ENCODE measurements at places on chromosomes 4 and X.

- DNase-seq: no peak
These were observed 1628.2 kb upstream of the ADGRL3 start for GRCh38 chr4:59571805-59572430.

GRCh38 chr4:120761070-120761469 is 161.5 kb downstream of the PRDM5 start:
- DNase-seq: no peak

- no peak for DNase-seq
These were observed 129.8 kb upstream of the SLC34A2 start for GRCh38 chr4:25525896-25526295.

DNA sequence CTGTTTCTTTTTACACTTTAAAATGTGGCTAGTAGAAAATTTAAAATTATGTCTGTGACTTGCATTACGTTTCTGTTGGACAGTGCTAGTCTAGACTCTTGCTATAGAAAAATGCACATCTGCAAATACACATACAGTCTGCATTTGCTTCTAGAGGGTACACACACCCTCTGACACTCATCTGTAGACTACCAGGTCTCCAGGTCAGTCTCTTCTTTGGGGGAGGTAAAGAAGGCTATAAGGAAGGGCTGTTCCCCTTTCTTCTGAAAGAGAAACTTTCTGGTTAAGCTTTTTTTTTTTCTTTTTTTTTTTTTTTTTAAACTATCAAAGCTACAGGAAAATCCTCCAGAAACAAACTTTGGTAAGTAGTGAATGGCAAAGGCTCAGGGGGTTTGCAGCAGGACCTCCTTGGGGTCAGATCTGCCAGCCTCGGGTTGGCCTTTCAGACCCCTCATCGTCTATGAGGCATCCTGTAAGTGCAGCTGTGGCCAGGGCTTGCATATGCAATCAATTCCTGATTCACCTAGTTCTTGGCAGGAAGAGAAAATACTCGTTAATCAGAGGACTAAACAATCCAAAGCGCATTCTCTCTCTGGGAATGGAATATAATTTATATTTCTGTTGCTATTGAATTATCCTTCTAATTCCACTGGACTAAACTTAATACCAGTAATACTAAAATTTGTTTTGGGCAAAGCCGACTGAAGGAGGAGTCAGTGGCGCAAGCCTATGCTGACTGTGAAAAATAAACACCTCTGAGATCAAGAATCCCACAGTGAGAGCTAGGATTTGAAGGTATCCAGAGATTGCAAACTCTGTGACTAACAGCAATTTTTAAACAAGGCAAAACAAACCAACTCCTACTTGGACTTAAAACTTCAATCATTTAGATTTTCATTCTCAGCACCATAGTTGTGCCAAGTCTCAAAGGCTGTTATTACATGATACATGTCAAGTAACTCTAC is 109.3 kb upstream of the TBC1D9 start:
- no peak for DNase-seq

GRCh38 chrX:65985922-65986588 is 53.8 kb downstream of the VSIG4 start:
- DNase-seq: peak; percentile 13

GRCh38 chrX:33001107-33001506 is 210.2 kb downstream of the DMD start:
- DNase-seq: no peak

- DNase-seq: no peak
These were observed 70.8 kb downstream of the PTPN13 start for GRCh38 chr4:86664959-86665358.

- no peak for DNase-seq
These were observed 34.9 kb downstream of the GYG2 start for GRCh38 chrX:2863646-2864045.

GRCh38 chr4:162847945-162848549 is 318.6 kb downstream of the NAF1 start:
- no peak for DNase-seq

DNA sequence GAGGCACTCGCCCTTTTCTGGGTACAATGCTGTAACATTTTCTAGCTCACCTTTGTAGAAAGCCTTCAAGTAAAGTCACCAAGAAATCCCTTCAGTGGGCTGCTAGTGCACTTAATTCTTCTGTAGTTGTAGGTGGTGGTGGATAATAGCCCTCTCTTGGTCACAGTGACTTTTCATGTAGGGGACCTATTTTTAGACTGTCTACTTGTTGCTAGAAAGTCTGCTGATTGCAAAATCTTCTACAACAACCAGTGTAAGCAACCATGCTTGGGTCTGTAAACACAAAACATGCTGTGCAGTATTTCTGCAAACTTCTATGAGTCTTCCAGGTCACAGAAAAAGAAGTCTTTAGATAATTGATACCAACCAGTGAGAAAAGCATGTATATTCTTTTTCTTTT is 55.6 kb downstream of the PBDC1 start:
- DNase-seq: no peak

DNA sequence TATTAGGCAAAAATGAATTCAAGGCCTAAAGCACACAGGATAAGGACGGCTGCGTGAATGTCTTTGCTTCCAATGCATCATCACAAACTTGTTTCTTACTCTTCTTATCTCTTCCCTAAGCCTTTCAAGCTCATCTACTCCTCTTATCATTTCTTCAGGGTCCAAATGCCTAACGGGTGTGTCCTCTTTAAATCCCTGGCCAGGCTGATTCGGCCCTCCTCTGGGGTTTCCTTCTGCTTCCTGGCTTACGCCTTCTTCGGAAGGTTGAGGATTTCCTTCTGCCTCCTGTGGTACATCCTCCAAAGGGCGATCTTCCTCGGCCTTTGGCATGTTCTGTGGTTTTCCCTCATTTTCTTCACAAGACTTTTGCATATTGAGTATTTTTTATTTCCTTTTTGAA is 1.3 kb downstream of the TCEAL8 start:
- DNase-seq: no peak

DNA sequence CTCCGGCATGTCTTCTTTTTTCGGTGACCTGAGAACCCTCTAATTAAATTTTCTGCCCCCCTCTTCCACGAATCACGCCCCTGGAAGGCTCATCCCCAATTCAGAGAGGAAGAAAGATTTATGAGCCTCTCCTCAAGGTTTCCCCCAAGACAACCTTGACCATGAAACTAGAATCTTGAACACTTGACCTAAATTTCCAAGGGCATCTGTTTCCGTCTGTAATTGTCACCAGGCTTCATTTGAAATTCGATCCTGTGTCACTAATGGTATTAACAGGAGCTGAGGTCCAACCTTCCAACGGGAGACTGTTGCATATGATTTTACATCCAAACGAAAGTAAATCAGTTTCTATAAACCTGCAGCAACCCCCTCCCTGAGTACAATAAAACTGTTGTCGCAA is 139.9 kb upstream of the ZIC3 start:
- no peak for DNase-seq

GRCh38 chr4:7651461-7651921 is 216.8 kb upstream of the PSAPL1 start:
- no peak for DNase-seq

DNA sequence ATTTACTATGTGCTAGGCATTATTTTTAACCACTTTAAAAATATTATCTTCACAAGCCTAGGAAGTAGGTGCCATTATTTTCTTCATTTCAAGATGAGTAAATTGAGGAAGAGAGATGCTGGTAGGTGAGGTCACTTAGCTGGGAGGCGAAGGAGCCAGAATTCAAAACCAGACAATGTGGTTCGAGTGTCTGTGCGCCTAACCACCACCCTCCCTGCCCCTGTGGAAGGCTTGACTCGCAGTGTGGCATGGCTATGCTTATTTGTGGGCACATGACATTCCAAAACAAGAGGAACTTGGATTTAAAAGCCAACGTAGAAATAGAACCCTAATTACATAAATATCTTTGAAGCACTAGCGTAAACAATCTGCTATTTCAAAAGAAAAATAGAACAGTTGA is 226.6 kb upstream of the PITX2 start:
- DNase-seq: no peak

- DNase-seq: no peak
These were observed 41.5 kb upstream of the CYP4V2 start for GRCh38 chr4:186149872-186150271.

- DNase-seq: no peak
These were observed 94.9 kb upstream of the TECRL start for GRCh38 chr4:64503945-64504675.

- no peak for DNase-seq
These were observed 11.0 kb downstream of the PGM2 start for GRCh38 chr4:37837446-37837845.

DNA sequence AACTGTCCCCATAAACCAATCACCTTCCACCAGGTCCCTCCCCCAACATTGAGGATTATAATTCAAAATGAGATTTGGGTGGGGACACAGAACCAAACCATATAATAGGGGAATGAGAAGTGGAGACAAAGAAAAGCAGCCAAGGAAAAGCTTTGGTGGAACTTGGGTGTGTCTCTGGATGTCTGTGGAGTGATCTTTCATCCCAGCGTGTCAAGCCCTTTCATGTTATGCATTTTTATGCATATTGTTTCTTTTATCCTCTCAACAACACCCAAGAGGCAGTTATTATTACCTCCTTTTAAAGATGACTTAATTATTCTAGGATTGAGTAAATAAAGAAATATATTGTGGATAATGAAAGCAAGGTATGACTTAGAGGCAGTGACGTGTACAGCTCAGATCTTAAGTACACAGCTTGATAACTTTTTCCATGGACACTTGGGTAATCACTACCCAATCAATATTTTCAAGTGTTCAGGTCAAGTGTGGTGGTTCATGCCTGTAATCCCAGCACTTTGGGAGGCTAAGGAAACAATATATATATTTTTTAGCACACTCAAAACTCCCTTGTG is 42.6 kb upstream of the HOPX start:
- DNase-seq: no peak

GRCh38 chr4:110823251-110823650 is 200.4 kb upstream of the PITX2 start:
- no peak for DNase-seq

- no peak for DNase-seq
These were observed 35.3 kb downstream of the FAT1 start for GRCh38 chr4:186688150-186688943.

- no peak for DNase-seq
These were observed 95.5 kb upstream of the KCTD8 start for GRCh38 chr4:44544158-44544557.

GRCh38 chrX:103311399-103311780 is 600 bp upstream of the BEX2 start:
- DNase-seq: no peak

- no peak for DNase-seq
These were observed 45.0 kb upstream of the MXD4 start for GRCh38 chr4:2306773-2307410.

DNA sequence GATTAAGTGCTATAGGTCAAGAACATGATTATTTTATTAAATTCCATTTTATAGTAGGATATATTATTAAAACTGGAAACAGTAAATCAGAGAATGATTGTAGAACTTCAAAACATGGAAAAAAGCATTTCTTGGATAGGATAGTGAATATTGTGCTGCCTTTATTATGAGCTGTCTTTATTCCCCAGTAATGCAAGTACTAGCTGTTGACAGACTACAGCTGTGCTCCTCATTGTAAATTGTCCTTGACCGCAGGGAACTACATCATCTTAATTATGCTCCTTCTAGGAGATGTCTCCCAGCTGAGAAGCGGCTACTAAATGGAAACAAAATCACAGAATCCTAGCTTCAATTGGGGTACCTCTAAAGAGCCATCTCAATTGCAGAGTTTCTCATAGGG is 1457.2 kb upstream of the PCDH7 start:
- no peak for DNase-seq

- DNase-seq: no peak
These were observed 3.8 kb downstream of the CHST7 start for GRCh38 chrX:46577221-46578005.

DNA sequence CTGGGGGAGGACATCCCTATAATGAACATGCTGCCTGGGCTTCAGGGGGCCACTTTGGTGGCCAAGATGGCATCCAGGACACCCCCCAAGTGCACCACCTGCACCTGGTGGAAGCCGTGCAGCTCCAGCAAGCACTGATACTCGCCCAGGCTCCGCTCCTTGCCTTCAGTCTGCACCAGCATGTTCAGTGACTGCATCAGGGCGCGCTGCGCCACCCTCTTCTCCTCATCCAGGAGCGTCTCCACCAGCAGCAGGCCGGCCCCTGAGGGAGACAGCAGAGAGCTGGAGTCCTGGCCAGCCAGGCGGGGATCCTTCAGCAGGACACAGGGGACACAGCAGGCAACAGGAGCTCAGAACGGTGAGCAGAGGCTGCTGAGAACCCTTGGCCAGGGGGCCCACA is 11.3 kb upstream of the SLC25A6 start:
- DNase-seq: no peak

- no peak for DNase-seq
These were observed 382.2 kb upstream of the IGFBP7 start for GRCh38 chr4:57492251-57492878.

DNA sequence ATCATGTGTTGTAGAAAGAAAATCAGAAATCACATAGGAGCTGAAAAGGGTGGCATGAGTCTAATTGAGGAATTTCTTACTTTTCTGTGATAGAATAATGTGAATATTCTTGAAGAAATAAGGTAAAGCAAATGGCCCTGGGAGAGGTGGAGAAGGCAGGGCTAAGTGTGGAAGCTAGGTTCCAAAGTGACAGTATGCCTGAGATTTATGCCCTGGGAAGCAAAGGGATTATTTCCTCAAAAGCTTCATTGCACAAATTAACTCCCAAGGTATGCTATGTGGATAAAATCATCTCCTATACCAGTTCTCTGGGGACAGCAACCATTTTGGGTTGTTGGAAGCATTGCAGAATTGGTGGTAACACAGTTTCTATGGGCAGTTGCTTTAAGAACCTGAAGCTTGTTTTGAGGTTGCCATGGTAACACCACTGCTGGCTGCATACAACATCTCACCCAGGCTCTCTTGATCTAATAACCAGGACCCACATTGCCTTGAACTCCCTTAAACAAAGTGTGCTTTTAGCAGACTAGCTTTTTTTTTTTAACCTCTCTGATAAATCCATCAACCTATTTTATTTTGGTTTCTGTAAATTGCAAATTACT is 21.0 kb downstream of the MAOA start:
- no peak for DNase-seq
